Psoas muscle (tissue), 8 donors: ENCODE measurements at places on chromosomes 2 and 18. TPM values are rescaled to one million over a fixed set of nuclear protein-coding genes. Genes with fewer than 3 reads are reported as not detected.

DNA sequence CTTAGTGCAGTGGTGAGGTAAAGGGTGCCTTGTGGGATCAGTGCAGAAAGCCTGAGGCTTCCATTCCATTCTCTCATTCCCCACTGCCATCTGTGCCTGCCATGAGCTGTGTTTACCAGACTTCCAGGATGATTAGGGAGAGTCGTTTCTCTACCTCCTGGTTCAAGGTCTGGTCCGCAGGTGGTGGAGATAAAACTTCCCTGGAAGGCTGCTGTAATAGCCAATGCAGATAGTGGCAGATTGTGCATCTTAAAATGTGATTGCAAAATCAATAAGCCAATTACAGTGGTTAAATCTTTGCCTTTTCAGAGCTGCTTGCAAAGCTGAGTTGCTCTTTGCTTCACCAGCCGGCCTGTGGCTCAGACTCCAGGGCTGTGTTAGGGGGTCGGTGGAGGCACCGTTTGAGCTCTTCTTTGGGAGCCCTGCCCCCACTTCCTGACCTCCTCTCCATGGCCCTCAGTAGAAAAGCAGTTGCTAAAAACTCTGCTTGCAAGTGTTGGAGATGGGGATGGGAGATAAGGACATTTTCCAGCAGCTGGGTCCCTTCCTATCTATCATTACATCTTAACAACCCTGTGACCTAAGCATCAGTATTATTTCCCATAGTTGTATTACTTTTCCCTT is 95.2 kb upstream of the HS6ST1 start:
- no peak for DNase-seq

CSRNP3 gene
- 0.20 TPM for total RNA-seq

DNA sequence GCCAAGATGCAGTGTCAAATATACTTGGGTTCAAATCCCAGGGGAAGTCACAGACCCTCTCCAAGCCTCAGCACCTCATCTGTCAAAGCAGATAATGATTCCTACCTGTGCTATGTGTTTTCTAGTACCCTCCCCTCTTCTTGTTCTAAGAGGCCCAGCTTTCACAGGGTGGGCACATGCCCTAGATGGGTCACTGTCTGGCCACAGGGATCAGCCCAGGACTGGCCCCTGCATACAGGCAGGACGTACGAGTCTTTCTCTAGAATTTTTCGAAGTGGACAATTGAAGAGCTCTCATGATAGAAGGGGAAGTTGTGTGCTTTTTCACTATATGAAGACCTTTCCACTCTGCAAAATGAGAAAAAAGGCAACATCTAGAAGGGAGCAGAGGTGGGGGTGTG is 22.2 kb downstream of the ARL4C start:
- DNase-seq: no peak

DNA sequence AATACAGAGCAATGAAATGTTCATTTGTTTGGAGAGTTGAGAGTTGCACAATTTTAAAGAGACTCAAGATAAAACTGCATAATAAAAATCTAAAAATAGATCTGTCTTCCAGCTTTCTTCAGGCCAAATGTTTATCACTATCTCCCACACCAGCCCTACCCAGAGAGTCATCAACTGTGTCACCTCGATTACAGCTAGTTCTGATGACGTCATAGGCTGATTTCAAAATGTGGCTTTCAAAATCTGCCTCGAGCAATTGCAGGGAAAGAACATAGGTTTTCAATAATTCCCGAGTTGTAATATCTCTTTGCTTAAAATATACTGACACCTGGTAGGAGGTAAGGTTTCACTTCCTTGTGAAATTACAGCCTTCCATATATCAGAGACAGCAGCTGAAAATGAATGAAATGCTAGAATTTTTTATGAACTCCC is 677.6 kb upstream of the ID2 start:
- no peak for DNase-seq

DNA sequence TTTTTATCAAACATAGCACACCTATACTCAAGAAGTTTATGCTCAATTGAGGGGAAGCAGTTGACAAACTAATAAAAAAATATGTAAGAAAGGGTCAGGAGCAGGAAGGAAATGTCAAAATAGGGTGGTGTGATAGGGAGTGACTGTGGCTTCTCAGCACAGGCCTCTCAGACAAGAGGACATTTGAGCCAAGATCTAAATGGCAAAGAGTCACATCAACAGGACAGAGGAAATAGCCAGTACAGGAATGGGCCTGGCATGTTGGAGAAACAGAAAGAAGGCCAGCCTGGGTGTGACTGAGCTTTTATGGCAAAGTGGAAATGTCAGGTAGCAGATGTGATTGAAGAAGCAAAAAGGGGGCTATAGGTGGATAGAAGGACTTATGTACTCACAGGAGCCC is 117.0 kb downstream of the CCDC148 start:
- no peak for DNase-seq

DNA sequence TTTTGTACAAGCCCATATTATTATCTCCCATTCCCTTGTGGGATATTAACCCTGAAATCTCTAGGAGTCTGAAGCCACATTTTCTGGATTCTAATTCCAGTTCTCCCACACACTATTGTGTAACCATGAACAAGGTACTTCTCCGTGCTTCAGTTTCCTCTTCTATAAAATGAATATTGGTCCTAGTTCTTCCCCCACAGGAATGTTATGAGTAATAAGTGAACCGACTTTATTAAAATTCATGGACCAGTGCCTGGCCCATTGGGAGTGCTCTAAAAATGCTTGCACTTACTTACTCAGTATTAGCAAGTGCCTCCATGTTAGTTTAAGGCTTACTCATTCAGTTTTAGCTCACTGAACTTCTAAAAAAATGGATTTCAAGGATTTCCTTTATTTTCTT is 1.4 kb upstream of the ACMSD start:
- no peak for DNase-seq

DNA sequence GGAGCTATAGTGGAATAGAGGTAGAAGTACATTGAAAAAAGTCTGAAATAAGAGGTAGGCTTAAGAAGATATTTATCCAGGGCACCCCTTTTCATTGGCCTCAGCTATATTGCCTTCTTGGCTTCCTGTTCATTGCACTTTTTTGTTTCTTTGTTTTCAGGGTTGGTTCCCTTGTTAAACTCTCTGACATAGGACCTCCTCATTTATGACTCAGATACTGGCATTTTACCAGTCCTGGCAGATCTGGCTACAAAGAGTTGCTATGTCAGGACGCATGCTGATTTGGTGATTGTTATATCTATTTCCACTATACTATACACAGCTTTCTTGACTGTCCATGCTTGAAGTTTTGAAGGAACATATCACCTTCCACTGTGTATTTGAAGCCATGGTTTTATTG is 60.0 kb downstream of the GCA start:
- no peak for DNase-seq

- DNase-seq: no peak
Measured at GRCh38 chr2:120298173-120298835, 45.7 kb downstream of the RALB start.

DNA sequence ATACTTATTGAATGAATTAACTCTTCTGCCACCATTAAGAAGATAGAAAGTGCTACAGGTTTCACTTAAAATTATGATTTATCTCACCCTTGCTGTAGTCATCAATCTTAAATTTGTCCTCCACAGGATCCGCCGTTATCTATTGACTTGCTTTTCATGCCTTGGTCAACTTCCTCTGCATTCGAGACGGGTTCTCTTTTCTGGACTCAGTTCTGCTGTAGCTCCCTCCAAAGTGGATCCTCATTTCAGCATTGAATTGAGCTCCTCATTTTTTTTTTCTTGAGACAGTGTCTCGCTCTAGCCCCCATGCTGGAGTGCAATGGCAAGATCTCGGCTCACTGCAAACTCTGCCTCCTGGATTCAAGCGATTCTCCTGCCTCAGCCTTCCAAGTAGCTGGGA is 27.6 kb downstream of the INPP5D start:
- no peak for DNase-seq

- DNase-seq: no peak
Measured at GRCh38 chr2:81007104-81007503, 702.6 kb upstream of the LRRTM1 start.

DNA sequence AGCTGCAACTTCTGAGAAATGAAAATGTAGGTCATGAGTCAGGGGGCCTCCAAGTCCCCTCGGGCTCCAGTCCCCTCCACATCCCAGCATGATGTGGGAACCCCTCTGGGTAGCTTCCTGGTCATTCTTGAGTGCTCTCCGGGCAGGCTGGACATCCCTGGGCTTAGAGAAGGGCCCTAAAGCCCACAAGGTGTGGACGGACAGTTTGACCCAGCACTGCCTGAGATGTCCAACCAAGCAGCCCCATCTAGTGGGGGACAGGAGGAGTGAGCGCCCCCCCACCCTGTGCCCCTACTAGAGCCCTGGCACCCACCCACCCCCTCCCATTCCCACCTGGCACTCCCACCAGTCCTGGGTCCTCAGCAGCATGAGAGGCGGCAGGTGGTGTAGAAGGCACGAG is 46.0 kb downstream of the CYP27C1 start:
- DNase-seq: no peak

DNA sequence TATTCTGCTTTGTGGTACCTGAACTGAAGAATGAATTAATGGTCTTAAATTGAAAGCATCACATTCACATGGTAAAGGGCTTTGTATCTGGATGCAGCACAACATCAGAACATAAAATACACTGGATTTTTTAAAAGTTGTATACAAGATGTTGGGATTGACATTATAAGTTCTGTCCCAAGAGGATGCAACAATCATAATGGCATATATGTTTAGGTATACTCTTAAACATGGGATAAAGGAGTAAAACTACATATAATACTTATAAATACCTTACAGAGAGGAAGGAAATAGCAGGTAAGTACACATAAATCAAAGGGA is 171.9 kb downstream of the THADA start:
- DNase-seq: no peak

DNA sequence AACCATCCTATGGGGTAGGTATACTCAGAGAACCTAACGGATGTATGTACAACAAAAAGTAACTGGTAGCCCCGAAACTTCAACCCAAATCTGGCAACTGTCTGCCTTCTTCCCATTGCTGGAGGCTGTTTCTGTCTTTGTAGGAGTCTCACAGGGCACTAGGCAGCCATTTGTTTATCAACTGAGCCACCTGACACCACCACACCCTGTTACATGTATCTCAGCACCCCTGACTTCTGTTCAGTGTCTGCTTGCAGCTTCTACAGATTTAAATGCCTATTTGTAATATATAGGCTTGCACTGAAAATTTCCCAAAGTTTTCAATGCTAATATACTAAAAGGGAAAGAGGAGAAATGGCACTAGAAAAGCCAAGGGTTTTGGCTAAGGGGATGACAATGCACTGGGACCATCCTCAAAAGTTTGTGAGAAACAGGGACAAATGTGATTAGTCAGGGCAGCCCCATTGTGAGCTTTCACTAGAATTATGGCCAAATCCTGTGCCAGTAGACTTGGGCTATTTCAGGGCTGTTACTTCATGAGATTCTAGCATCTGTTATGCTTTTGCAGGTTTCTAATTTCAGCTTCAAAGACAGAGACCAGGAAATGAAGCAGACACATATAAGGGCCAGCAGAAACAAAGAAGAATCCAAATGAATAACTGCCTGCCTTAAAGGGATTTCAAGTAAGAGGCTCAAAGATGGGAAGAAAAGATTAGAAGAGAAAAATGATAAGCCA is 103.3 kb downstream of the MYO5B start:
- DNase-seq: no peak

EGR4 gene
- total RNA-seq: not detected

CKAP2L gene
- total RNA-seq: not detected

SERPINB13 gene
- not detected for total RNA-seq

DNA sequence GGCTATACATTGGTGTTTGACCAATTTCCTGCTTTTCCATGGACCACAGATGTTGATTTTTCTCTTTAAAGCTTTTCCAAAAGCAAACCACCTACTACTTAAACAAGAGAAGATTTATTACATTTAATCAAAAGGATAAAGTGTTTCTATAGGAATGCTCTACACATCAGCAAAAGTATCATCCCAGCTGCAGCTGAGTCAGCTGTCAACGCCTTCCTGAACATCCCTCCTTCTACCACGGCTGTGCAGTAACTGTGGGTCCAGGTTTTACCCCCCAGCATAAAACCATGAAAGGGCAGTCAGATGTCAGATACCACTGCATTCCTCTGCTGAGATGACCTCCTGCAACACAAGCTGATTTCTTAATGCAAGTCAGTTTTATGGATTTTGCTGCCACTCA is 524.5 kb upstream of the MEX3C start:
- DNase-seq: no peak

CPO gene
- total RNA-seq: 0.34 TPM
